ENCODE measurements at places on chromosomes 7 and 10. TPM values are rescaled to one million over a fixed set of nuclear protein-coding genes. Genes with fewer than 3 reads are reported as not detected.

APBB1IP gene
- 3.3 TPM for polyA plus RNA-seq

DNA sequence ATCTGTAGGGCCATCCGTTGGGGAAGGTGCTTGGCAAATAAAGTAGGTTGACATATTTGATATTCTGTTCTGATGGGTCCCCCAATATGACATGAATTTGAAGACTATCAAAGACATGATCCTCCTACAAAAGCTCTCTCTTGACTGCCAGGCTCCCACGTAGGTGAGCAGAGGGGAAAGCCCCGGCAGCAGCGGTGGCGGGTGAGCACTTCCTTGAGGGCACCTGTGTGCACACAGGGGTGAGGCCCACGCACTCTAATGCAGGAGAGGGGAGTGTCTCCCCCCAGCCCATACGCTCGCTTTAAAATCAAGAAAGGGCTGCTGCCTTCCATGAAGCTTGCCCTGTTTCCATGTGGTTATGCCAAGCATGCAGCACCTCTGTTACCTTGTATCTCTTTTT, 100.4 kb downstream of the TAX1BP1 start:
- no peak for DNase-seq

DNA sequence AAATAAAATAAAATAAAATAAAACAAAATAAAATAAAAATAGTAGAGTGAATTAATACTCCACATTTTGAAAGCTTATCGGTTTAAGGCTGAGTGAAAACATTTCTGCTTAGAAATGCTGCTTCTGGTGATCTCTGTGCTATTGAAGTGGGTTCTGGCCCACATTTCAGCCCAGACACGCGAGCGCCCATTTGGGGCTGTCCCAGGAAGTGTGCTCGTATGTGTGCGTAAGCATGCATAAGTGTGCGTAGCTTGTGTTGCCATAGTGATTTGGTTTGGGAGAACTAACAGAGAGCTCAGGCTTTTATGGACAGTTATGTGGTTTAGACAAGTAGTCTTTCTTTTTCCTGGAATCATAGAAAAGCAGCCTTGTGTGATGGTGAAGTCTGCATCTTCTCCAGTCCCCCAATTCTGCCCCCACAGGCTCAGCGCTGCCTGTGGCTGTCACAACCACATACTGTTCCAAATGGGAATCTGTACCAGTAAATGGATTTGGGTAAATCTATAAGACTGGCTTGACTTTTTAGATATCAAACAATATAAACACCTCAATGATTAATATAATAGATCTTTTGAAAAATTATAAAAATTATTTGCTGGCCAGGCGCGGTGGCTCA, 29.8 kb upstream of the PURB start:
- DNase-seq = no peak

- no peak for DNase-seq
These were observed 66.0 kb upstream of the FGL2 start for GRCh38 chr7:77265666-77266065.

GRCh38 chr10:7231509-7232414, 179.1 kb downstream of the SFMBT2 start:
- no peak for DNase-seq
